ENCODE measurements at places on chromosomes 4 and X.
A peak's percentile ranks its signal among the peaks of the same experiment; 100 is the strongest.

GRCh38 chr4:36385951-36386571, 104.6 kb downstream of the DTHD1 start:
- DNase-seq, result no peak

DNA sequence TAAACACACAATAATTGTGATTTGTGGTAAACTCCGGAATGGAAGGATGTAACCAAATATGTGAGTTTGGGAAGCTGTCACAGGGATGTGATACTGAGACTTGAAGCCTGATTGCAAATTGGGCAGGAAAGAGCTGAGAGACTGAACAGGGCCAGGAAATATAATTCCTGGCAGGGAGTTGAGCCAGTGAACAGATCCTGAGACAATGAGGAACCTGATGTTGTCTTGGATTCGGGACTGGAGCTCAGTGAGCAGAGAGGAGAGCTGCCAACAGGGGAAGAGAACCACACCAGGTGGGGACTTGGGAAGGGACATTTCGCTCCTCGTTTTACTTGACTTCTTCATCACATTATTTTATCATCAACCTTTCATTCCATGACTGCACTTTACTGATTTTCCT, 386.0 kb downstream of the TLL1 start:
- DNase-seq, result no peak

DNA sequence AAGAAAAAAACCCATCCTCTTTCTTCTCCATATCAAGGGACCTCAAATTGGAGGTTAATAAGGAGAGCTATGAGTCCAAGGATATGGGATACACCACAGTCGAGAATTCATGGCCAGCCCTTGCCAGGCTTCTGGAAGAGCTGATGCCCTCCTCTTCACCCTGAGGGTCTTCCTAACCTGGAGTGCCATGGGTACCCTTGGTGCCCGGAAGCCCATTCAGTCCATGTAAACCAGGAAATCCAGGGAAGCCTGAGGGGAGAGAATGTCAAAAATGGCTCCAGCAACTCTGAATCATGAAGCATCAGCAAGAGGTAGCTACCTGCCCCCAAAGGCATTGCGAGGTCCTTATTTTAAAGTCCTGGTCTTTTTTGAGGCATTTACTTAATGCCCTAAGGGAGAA, 78.2 kb downstream of the ATG4A start:
- no peak for DNase-seq

- no peak for DNase-seq
Observed at GRCh38 chr4:159776961-159777360, 674.1 kb downstream of the RAPGEF2 start.

- no peak for DNase-seq
Observed at GRCh38 chr4:138999666-139000065, 15.9 kb upstream of the NOCT start.

- DNase-seq, result no peak
Observed at GRCh38 chrX:21266949-21267348, 107.3 kb upstream of the CNKSR2 start.

DNA sequence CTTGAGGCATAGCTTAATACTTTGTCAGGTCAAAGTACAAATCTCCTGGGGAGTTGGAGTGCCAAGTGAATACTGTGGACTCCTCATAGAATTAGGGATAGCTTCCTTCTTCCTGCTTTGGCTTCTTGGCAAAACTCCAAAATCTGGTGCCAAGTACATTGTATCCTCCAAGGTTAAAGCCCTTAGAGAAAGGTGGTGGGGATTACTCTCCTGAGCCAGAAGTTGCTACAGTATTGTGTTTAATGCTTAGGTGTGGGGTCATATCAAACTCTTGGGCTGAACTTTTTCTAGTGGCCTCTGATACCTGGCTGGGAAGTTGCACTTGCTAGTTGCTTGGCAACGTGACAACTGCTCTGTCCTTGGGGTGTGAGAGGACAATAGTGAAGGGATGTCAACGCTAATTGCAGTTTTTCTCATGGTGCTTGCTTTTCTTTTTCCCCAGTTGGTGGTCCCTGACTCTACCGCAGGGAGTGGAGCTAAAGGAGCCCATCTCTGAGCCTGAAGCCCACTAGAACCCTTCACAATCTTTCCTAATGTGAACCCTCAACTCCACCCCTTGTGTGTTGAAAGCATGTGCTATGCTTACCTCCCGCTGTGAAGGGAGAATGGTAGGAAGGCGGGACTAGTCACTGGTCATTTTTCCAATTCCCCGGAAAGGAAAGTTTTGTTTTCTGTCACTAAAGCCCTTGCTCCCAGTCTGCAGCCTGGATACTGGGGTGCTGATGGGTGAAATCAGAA, 35.5 kb downstream of the DLG3 start:
- no peak for DNase-seq

GRCh38 chr4:57443787-57444186, 333.6 kb upstream of the IGFBP7 start:
- DNase-seq, result no peak

GRCh38 chrX:119190091-119190681, 45.9 kb upstream of the PGRMC1 start:
- no peak for DNase-seq

- DNase-seq, result no peak
Observed at GRCh38 chr4:187389420-187389819, 606.2 kb upstream of the ZFP42 start.

DNA sequence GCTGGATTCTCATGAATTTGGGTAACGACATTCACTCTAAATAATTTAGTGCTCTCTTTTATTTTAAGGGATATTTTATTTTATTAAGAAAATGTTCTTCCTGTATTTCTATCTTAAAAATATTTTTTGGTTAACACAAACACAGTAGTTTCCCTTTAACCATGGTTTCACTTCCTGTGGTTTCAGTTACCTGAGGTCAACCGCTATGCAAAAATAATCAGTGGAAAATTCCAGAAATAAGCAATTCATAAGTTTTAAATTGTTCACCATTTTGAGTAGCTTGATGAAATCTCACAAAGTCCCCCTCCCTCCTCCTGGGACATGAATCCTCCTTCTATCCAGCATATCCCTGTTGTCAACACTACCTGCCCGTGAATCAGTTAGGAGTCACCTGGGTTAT, 71.4 kb downstream of the GBA3 start:
- no peak for DNase-seq

- DNase-seq, result no peak
Observed at GRCh38 chrX:137178392-137178791, 144.6 kb upstream of the GPR101 start.

DNA sequence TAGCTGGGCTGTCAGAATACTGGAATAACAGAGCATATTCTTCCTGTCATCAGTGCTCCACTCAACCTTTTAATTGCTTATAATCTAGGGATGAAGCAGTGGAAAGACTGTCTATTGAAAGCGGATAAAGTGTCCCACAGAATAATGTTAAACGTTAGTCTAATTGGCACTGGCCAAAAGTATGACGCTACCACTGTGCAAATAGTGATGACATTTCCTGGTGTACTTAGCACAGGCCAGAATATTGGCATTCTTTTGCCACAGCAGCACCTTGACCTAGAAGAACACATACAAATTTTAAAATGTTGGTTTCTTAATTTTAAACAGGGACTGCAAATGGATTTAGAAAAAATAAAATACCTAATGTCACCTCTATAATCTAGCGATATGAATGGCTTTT, 635.2 kb upstream of the SPANXN1 start:
- no peak for DNase-seq

DNA sequence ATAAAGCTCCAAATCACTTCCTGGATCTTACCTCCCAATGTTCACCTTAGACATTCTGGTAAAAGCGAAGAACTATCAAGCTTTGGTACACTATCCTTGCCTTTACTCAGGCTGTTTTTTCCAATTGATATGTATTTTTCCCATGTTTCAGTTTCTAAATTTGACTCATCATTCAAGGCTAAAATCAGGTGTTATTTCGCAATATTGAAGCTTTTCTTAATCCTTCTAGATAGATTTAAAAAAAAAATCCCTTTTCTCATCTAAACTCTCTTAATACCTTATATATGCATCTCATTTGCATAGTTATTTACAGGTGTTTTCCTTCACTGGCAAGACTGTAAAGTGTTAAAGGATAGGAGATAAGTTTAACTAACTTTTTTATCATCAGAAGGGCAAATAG, 608.1 kb upstream of the FAM241A start:
- no peak for DNase-seq

- no peak for DNase-seq
Observed at GRCh38 chrX:21806691-21807090, 32.7 kb upstream of the MBTPS2 start.

GRCh38 chr4:47831026-47831679, 6.7 kb downstream of the CORIN start:
- DNase-seq, result no peak

DNA sequence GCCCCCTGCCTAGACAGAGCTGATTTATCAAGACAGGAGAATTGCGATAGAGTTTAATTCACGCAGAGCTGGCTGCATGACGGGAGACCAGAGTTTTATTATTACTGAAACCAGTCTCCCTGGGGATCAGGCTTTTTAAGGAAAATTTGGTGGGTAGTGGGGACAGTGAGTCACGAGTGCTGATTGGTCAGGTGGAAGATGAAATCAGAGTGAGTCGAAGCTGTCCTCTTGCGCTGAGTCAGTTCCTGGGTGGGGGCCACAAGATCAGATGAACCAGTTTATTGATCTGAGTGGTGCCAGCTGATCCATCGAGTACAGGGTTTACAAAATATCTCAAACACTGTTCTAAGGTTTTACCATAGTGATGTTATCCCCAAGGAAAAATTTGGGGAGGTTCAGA, 36.6 kb downstream of the MYOZ2 start:
- no peak for DNase-seq

GRCh38 chr4:152843481-152844090, 63.8 kb downstream of the ARFIP1 start:
- no peak for DNase-seq

GRCh38 chrX:13048280-13048679, 3.9 kb upstream of the FAM9C start:
- DNase-seq, result no peak

DNA sequence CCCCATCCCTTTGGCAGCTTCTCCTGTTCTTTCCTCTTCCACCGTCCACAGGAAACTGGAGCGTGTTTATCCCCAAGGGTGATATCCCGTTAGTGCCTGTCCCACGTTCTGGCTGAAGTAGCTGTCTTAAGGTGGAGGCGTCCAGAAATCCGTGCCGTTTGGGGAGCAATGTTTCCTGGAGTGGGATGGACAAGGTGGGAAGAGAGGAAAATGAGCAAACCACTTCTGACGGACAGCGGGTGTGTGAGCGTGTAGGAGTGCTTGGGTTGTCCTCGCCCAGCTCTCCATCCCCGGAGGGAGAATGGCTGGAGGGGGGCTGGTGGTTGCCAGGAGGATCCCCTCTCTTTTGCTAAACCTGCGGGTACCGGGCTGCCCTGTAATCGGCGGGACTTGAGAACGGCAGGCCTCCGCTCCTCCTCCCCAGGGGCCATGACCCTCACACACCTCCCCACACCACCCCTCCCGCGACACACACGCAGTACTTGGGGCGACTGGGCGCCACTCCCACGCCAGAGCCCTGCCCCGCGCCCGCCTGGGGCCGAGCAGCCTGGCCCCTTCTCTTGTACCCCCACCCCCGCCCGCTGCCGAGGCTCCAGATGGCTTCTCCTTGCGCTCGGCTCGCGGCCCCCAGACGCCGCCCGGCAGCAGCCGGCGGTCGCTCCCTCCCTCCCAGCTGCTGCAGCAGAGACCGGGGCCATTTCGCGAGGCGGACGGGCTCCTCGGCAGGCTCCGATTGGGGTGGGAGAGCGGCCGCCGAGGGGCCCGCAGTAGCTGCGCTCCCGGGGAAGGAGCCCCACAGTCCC, 13.9 kb upstream of the PRDM8 start:
- DNase-seq, result no peak

GRCh38 chr4:47490550-47490949, 5.5 kb downstream of the ATP10D start:
- DNase-seq, result peak; percentile 2

DNA sequence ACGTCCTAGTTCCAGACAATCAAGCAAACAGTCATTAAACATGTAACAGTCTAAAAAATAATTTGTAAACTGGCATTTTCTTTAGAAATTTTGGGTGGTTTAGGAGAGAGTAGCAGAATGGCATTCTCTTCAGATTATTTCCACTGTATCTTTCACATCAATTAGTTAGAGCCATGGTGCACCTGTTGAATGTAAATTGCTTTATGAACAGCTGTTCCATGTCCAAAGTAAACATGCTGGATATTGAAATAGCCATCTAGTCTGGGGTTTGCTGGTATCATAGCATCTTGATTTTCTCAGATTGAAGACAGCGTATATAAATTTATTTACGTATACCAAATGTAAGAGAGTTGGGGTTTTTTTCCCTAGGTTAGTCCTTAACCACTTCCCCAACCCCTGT, 143.6 kb downstream of the RCHY1 start:
- no peak for DNase-seq

GRCh38 chr4:124631760-124632159, 80.8 kb downstream of the ANKRD50 start:
- no peak for DNase-seq

DNA sequence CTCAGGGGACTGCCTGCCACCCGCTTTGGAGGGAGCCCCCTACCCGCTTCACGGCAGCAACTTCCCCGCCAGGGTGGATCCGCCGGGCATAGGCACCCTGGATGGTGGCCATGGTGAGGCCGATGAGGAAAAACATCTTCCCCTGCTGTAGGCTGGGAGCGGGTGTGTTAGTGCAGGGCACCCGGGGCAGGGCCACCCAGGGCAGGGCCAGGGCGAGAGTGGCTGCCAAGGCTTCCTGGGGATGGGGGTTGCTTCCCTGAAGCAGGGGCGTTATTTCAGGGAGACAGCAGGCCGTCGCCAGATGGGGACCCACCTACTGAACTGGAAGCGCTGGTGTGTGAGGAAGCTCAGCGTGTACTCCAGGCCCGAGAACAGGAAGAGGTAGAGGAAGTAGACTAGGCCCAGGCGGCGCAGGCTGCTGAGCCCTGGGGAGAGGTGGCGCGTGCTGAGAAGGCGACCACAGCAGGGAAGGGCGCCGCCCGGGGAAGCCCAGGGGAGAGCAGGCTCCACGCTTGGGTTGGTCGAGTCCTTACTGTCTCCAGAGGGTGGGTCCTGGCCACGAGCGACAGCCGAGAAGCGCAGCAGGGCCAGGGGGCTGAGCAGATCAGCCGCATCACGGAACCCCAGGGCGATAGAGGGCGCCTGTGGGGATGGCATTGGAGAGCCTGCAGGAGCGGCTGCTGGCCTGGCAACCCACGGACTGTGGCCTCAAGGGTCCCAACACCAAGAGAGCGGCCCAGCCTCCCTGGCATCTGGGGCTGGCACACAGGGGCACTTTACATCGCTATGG, 31.5 kb downstream of the NOP14 start:
- no peak for DNase-seq

- no peak for DNase-seq
Observed at GRCh38 chrX:45954026-45954425, 591.2 kb downstream of the ZNF674 start.

GRCh38 chr4:72312032-72312650, 256.9 kb downstream of the ADAMTS3 start:
- DNase-seq, result peak; percentile 72

DNA sequence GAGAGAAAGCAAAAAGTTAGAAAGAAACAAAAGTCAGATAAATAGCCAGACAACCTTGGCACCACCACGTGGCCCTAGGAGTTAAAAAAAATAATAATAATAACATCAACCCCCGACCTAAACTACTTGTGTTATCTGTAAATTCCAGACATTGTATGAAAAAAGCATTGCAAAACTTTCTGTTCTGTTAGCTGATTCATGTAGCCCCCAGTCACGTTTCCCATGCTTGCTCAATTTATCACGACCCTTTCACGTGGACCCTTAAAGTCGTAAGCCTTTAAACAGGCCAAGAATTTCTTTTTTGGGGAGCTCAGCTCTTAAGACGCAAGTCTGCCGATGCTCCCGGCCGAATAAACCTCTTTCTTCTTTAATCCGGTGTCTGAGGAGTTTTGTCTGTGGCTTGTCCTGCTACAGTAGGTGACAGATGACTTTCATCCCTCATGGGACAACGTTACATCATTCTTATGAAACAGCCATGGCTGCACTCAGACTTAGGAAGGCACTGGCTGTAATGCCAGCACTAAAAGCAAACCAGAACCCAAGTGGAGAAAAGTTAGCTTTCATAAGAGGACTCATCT, 520 bp downstream of the ACOX3 start:
- no peak for DNase-seq
